Cardiac muscle cell (in vitro differentiated cells and primary cell): ENCODE measurements at places on chromosomes 1 and 21.

- no peak for DNase-seq
Measured at GRCh38 chr1:151142411-151143056, 3.9 kb downstream of the SEMA6C start.

GRCh38 chr1:184502161-184502560 lies 115.3 kb downstream of the C1orf21 start:
- DNase-seq, result no peak

- peak; percentile 67 for DNase-seq
Measured at GRCh38 chr1:53550201-53550741, 91.1 kb downstream of the DMRTB1 start.

DNA sequence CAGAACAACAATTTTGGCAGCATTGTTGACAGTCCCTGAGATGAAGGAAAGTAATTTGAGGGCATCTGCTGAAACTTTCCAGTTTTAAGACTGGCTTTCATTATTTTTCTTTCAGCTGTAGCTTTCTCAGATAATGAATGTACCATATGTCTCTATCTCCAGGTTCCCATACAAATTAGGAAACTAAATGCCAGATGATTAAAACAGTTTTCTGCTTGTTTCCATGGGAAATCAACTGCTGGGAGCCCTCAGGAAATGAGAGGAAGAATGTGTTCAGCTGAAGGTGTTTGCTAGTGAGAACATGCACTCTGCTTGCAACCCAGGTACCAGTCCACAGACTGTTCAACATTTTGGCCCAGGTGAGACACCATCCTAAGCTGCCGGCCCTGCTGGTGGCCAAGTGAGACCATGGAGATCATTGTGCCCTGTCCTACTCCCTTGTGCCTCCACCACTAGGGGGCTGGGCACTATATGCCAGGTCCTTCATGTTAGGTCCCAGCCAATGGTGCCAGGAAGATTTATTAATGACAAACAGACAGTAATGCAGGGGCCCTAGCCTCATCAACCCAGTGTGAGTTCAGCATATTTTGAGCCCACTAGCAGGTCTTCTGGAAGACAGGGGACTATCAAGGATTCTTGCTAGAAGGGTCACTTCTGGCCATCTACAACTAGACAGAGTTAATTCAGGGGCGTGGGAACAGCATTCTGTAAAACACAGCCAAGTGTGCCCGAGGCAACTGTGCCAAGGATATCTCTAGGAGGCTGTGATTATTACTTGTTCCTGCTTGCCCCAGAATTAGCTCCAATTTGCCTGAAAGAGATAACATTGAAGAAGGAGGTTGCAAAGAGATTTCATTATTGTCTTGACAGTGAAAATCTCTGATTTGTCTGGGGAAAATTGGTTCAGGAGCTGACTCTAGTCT lies 17.0 kb upstream of the LRRC8C start:
- no peak for DNase-seq

- peak; percentile 50 for DNase-seq
Measured at GRCh38 chr1:95640746-95641145, 406.7 kb downstream of the RWDD3 start.

DNA sequence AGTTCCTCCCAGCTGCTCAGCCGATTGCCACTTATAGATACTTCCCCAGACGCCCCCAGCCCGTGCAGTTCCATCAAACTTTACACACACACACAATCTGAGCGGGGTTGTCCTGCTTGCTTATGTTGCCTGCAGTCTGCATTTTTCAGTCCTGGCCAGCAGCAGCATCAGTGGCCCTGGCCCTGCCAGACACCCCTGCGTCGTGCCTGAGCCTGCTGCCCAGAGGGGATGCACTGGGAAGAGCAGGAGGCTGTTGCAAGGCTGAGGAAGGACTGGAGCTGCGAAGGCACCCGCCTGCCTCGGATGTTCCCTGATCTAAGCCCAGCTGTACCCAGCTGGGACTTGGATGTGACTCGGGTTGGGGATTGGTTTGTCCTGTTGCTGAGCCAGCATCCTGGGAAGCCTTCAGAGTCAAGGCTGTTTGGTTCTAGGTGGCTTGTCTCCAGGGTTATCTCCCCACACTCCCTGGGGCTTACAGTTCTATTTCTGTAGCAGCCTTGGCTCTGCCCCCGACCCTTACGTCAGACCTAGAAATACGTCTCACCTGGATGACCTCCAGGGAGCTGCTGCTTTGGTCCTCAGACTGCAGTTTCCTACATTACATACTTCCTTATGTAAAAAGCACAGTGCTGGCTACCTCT lies 42.3 kb downstream of the MAN1C1 start:
- peak; percentile 51 for DNase-seq

- no peak for DNase-seq
Measured at GRCh38 chr1:76615253-76616035, 251.8 kb upstream of the ST6GALNAC5 start.

- DNase-seq, result no peak
Measured at GRCh38 chr1:25869909-25870606, 5.5 kb downstream of the PAQR7 start.

GRCh38 chr1:203765029-203765837 lies at the start of gene LAX1:
Gene LAX1 (plus strand): TSS chr1:203765183. CDS start chr1:203765566, 383 bp downstream.
- DNase-seq, result no peak

GRCh38 chr1:50251702-50252101 lies 143.0 kb downstream of the ELAVL4 start:
- no peak for DNase-seq

GRCh38 chr21:35984654-35985361 lies 75.5 kb downstream of the SETD4 start:
- no peak for DNase-seq

GRCh38 chr1:245255783-245256182 lies 101.0 kb downstream of the KIF26B start:
- DNase-seq, result no peak

DNA sequence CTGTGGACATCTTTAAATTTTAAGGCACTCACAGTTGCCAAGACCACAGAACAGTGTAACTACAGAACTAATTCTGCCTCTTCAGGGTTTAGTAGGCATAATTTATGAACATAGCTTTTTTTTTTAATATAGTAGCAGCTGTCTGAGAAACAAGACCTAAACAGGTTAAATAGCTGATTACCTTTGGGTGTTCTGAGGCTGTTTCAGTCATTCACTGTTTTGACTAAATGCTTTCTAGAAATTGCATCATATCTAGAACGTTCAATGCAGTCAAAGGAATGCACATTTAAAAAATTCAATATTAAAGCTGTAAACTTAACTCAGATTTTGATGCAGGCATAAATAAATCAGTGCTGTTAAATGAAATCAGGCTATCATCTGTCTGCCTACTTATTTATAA lies 101.6 kb downstream of the BRINP3 start:
- peak; percentile 14 for DNase-seq

DNA sequence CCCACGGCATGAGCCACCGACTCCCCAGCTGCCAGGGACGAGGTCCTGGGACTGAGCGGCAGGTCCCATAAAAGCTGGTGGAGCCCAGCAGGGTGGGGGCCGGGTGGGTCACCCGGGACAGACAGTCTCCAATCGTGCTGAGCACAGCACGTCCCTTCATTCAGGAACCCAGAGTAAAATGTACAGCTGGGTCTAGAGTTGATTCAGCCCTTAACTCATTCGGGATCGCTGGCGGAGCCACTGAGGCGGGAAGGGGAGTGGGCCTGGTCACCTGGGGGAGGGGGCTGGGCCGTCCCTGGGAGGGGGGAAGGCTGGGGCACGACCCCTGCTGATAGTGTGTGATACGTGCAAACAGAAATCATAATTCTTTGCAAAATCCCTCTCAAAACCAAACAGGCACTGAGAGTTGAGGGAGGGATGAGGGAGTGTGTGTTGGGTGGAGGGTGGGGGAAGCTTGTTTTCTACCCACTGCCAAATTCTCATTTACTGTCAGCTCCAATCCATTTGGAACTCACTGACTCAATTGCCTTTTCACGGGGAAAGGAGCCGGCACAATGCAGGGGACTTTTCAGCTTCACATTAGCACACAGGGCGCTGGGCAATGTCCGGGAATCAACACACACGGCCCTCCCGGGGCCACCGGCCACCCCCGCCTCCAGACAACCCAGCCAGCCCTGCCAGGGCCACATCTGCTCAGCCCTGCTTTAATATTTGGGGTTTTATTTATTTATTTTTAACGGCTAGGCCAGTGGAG lies 13.8 kb downstream of the CASZ1 start:
- DNase-seq, result no peak
